Left lobe of liver (tissue), 2 donors: ENCODE measurements at places on chromosomes 6 and 20. TPM values are rescaled to one million over a fixed set of nuclear protein-coding genes. Genes with fewer than 3 reads are reported as not detected.

GRCh38 chr6:68533339-68533795 lies 101.7 kb upstream of the ADGRB3 start:
- no peak for DNase-seq

DNA sequence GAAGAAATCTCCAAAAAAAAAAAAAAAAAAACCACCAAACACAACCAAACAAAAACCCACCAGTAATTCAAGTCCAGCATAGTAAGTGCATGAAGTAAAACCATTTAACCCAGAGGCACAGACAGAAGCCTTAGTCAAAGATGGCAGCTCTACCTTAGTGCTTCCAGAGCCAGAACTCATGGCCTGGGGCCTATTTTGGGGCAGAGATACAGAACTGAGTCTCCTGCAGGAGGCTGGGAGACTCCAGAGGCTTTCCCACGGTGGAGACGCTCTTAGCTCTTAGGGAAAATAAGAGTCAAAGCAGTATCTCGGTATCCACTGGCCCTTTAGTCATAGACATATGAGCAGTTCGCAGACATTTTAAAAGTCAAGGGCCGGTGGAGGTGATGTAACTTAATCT lies 129.5 kb downstream of the GPX5 start:
- no peak for DNase-seq

DNA sequence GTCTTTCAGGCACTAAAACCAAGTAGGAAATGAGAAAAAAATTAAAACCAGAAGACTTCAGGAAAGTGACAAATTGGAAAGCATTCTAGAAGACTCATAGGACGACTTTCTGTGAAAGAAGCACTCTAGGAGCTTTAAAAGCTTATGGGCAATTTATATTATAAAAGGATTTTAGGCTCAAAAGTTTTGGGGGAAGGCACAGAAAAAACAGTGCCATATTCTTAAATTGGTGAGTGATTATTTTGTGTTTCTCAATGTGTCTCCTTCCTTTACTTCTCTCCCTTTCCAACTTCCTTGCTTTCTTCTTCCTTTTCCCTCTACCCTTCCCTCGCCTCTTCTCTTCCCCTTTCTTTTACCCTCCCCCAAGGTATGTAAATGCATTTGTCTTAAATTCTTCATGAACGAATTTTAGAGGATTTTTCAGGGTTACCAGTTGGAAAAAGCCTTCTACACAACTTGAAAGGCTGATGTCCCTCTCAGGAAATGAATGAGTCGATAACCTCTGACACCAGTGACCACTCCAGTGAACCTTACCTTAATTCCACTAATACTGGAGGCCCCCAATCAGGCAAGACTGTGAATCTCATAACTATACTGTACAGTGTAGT lies 2.6 kb upstream of the LIN28B start:
- no peak for DNase-seq

GRCh38 chr6:148001844-148002642 lies 340.6 kb upstream of the SASH1 start:
- no peak for DNase-seq

DNA sequence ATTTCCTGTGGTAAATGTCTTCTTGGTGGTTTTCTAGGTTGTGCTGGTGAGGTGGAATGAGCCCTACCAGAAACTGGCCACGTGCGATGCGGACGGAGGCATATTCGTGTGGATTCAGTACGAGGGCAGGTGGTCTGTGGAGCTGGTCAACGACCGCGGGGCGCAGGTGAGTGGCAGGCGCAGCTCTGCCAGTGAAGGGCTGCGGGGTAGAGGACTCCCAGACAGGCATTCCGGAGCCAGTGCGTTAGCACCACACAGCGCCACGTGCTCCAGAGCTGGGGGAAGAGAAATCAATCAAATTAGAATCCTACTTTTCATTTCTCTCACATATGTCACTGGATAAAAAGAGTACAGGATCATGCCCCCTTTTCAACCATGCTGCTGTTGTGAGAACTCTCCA lies 100.8 kb downstream of the TULP4 start:
- no peak for DNase-seq

DNA sequence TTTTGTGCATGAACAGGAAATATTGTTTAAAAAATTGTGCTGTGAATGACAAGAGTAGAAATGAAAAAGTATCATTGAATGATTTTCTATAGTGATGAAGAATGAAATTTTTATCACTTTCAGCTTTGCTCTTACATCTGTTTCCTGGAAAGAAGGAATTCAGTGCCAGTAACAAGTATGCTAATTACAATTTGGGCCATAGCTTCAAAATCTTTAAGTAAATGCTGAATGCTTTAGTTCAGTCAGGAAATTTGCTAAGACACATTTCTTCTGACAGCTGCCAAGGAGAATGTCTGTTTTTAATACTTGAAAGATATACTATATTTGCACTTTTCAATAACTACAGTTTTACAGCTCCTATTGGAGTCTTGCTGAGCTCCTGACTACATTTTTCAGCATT lies 203.7 kb upstream of the RSPO3 start:
- DNase-seq: no peak

The KHDRBS2 gene
- total RNA-seq: not detected

- no peak for DNase-seq
Observed at GRCh38 chr6:26594730-26595632, 1.8 kb upstream of the ABT1 start.

The TINAG gene
- not detected for total RNA-seq
